ENCODE measurements at places on chromosomes 13 and 19.

DNA sequence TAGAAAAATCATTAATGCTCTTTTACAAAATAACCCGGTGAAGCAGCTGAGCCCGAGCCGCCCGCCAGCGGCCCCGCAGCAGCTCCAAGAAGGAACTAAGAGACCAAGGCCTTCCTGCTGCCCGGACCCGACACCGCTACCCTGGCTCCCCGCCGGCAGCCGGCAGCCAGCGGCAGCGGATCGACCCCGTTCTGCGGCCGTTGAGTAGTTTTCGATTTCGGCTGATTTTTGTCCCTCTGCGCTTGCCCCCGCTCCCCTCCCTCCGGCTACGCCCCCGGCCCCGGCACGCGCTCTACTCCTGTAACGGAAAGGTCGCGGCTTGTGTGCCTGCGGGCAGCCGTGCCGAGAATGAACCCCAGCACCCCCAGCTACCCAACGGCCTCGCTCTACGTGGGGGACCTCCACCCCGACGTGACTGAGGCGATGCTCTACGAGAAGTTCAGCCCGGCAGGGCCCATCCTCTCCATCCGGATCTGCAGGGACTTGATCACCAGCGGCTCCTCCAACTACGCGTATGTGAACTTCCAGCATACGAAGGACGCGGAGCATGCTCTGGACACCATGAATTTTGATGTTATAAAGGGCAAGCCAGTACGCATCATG lies at the start of gene PABPC3:
PABPC3 (plus strand) TSS at position 286 of the 603 bp plus-strand sequence; CDS start at position 349, 63 bp downstream.
- no peak for DNase-seq

GRCh38 chr13:97695684-97696083 lies 257.8 kb upstream of the IPO5 start:
- DNase-seq, result no peak

DNA sequence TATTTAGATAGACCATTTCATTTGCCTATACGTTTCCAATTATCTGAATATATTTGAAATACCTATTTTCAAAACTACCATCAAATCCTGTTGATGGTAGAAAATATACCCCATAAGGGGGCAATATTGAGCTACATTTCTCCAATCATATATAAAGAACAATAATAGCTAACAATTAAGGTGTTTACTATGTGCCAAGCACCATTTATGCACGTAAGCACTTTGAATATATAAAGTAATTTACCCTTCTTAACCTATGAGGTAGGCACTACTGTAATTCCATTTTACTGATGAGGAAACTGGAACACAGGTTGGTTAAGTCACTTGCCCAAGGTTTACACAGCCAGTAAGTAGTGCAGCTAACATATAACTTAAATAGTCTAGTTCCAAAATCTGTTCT lies 79.2 kb downstream of the UBL3 start:
- DNase-seq, result no peak

DNA sequence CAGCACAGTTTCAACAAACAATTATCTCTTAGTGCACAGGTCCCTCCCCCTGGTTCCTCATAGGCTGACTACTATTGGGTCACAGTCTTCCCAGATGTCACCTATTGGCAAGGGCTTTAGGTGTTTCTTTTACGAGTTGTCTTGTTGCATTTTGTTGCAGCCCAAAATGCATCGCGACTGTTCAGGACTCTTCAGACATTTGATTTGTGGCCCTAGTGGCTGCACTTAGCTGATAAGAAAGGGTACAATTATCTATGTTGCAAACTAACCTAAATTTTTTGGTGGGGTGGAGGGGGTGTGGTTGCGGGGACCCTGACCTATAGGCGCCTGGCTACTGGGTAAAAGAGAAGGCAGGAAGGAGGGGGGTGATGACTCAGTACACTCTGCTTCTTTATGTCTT lies 29.1 kb upstream of the ZNF714 start:
- no peak for DNase-seq

- DNase-seq, result no peak
Observed at GRCh38 chr19:6045108-6045507, 65.2 kb downstream of the RFX2 start.

- DNase-seq, result no peak
Observed at GRCh38 chr13:24217601-24218281, 57.2 kb downstream of the SPATA13 start.

- no peak for DNase-seq
Observed at GRCh38 chr19:12997179-12997966, 2.1 kb downstream of the NFIX start.

DNA sequence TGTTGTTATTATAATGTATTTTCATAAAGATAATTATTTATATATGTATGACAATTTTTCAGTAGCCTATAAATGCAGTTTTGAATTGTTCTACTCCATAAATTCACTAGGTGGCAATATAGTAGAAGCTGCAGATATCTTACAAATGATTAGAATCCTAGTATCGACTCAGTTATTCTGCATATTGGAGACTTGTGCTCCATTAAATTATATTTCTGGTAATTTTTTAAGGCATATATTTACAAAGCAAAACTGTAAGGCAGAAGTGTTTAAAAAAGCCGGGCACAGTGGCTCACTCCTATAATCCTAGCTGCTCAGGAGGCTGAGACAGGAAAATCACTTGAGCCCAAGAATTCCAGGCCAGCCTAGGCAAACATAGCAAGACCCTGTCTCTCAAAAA lies 58.7 kb downstream of the DPY19L3 start:
- no peak for DNase-seq

Measured in NCI-H2107 (cell line).